Bone marrow (tissue), 2 donors: ENCODE measurements at places on chromosomes 11 and 22.

GRCh38 chr11:133204158-133204557 is 328.1 kb downstream of the OPCML start:
- no peak for DNase-seq

DNA sequence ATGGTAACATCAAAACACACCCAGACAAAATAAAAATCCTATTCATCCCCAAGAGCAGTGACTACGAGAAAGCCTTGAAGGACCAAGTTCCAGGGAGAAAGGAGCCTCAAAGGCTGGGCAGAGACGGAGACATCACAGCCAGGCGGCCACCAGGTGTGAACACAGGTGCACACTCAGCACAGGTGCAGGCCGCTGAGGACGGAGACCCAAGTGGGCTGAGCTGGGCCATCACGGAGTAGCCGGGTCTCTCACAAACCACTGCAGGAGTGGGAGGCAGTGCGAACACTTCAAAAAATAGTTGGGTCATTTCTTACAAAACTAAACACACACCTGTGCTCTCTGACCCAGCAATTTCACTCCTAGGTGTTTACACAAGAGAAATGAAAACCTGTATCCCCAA is 72.6 kb downstream of the PHF21B start:
- DNase-seq = no peak

GRCh38 chr11:31874631-31875191 is 63.6 kb upstream of the PAX6 start:
- no peak for DNase-seq

GRCh38 chr11:92125321-92125720 is 99.3 kb upstream of the FAT3 start:
- no peak for DNase-seq

GRCh38 chr11:19499026-19499669 is 213.5 kb upstream of the NAV2 start:
- DNase-seq = no peak
